ENCODE measurements at places on chromosomes 3 and 15.

DNA sequence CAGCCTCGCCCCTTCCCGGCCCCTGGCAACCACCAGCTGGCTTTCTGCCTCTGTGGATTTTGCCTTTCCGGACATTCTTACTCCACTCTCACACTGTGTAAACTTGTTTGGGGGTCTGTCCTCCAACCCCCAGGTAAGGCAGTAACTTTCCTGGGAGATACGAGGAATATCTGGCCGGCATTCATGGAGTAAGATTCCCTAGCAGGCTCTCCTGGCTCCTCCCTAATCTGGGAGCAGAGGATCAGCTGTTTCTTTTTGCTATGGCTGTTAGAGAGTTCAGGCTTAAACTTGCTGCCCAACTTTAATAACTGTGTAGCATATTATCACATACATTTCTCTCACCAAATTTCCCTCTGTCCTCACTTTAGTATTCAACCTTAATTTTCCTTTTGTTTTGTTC lies 64.3 kb downstream of the IGF2BP2 start:
- no peak for DNase-seq

DNA sequence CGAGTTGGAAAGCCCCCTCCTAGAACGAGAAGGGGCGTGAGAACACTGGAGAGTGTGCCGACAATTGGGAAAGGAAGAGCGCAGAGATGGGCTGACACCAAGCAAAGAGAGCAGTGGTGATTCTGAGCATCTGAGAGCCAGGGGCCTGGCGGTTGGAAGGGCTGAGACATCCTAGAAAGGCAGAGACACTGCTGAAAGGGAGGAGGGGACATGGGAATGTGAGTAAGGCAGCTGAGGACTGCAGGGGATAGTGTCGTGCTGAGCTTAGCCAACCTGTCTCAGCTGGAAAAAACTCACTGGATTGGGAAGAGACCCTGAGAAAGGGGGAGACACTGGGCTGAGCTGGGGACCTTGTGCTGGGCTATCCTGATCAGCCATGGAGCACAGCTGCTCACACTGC lies 58.1 kb upstream of the SLC6A6 start:
- no peak for DNase-seq

- no peak for DNase-seq
These were observed 74.7 kb downstream of the SPATA16 start for GRCh38 chr3:173066044-173067004.

GRCh38 chr3:27581852-27582251 lies 97.7 kb upstream of the SLC4A7 start:
- DNase-seq: no peak

GRCh38 chr3:160473221-160473620 lies 23.6 kb upstream of the TRIM59 start:
- no peak for DNase-seq

GRCh38 chr3:158864492-158864891 lies 62.6 kb downstream of the MFSD1 start:
- no peak for DNase-seq

DNA sequence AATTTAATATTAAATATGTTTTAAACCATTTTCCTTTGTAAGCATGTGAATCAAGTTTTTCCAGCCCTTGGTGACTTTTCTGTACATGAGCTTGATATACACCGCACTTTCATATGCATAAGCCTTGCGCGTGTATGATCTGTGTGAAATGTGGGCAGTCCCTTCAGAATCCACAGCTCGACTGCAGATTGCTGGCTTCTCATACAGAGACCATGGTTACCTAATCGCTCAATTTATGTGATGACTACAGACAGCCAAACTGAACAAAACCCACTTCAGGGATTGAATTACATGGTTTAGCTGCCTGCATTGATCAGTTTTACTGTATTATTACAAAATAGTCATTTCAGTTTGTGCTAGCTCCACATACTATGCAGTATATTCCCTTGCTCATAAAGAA lies 212.3 kb upstream of the NECTIN3 start:
- no peak for DNase-seq
